Activated naive CD8-positive, alpha-beta T cell treated with anti-CD3 and anti-CD28 coated beads, Interleukin-2, amount 10 ng/mL, durations not matched to agents 7 days and 5 days (primary cell): ENCODE measurements at places on chromosomes 12 and 14. TPM values are rescaled to one million over a fixed set of nuclear protein-coding genes. Genes with fewer than 3 reads are reported as not detected.

GRCh38 chr12:108846290-108846701, 11.1 kb downstream of the SSH1 start:
- no peak for DNase-seq

DNA sequence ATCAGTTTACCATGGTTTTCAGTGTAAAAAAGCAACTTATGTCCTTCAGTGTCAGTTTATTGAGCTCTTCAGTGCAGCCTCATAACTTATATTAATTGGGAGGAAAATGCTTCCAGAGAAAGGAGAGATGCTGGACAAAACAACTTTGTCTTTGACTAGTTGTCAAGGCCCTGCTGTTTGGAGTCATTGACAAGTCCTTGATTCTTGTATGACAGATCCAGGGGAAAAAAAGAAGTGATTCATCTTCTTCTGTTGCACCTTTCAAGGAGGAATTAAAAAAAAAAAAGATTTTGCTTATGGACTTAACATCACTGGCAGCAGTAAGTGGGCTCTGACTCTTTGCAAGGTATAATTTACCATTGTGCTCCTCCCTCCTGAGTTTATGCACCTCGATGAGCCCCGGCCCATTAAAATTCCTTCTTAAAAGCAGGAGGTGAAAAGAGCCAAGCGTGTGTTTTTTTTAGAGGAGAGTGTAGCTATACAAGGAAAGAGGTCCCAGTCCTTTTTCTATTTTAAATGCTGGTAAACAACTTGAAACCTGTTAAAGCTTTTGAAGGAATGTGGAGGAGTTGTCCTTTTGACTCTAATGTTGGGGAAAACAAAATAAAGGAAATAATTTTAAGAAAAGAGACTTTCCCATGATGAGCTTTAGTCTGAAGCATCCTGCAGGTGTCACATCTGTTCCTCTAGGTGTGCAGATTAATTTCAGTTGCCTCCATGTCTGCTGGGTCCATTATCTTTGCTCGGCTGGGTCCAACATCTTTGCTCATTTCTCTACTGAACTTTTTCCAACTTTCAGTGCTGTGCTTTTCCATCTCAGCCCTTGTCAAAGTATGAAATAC, 431.6 kb downstream of the RAD51B start:
- DNase-seq: no peak

DNA sequence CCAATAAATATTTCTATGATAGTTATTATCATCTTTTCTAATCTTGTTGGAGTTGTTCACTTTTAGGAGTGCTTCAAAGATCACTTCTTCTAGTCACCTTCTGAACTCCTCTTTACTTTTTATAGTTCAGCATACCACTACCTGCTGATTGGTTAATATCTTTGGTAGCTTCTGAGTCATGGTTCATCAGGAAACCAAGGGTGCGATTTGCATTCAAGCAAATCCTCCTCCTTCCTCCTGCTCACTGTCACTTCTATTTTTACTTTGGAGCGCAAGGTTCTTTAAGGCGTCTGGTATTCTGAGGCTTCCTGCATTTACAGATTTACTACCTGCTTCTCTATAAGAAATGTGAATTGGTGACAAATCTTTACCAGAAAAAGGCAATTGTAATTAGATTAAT, 24.0 kb downstream of the SYT1 start:
- no peak for DNase-seq

GRCh38 chr12:9326085-9326484, 117.9 kb upstream of the PZP start:
- no peak for DNase-seq

NR1H4 gene
- total RNA-seq: not detected

SLC38A2 gene
- 227 TPM for total RNA-seq

KIF26A gene
- 0.26 TPM for total RNA-seq
